ENCODE measurements at places on chromosomes 2 and 18.

GRCh38 chr2:228507870-228508269, 326.4 kb upstream of the SPHKAP start:
- no peaks in the 10 kb centered on the region for H3K4me1 ChIP-seq
- no peak for DNase-seq
- no peaks in the 10 kb centered on the region for H3K27me3 ChIP-seq
- H3K4me3 ChIP-seq = no peak overlapping the region
- no peak overlapping the region for H3K27ac ChIP-seq

- H3K27ac ChIP-seq = no peak overlapping the region
- DNase-seq = no peak
- H3K27me3 ChIP-seq = no peaks in the 10 kb centered on the region
- H3K4me1 ChIP-seq = no peaks in the 10 kb centered on the region
Measured at GRCh38 chr2:57370882-57371585, 675.6 kb upstream of the VRK2 start.

DNA sequence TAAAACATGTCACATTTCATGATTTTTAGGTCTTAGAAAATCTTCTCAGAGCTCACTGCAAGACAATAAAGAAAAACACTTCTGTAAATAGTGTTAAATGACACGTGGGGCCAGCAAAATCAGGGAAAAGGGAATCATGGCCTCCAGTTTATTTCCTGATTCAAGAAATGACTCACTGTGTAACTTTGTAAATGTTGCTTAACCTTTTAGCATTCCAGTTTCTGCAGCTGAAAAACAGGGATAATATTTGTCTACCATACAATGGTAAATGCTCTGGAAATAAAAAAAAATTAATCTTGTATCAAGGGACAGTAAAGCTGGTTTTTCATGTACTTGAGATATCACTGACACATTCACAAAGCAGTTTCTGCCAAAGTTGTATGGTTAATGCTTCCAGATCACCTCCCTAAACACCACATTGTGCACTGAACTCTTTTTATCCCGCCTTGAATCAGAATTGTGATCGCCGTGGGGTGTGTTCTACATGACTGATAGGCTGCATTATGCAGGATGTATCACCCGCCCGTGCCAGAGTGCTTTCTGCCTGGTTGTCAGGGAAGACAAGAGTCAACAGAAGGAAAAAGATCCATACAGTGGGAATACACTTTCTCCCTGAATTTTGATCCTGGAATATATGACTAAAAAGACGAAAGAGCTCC, 238.8 kb downstream of the IKZF2 start:
- H3K27ac ChIP-seq = no peak overlapping the region
- no peaks in the 10 kb centered on the region for H3K27me3 ChIP-seq
- no peak for DNase-seq
- H3K36me3 ChIP-seq = no peaks in the 10 kb centered on the region
- H3K4me1 ChIP-seq = peaks cover 7% of the 10 kb centered on the region

- peaks cover 10% of the 10 kb centered on the region for H3K4me1 ChIP-seq
- H3K4me3 ChIP-seq = peak overlapping the region; percentile 14
- H3K36me3 ChIP-seq = no peaks in the 10 kb centered on the region
- no peak overlapping the region for H3K27ac ChIP-seq
Measured at GRCh38 chr2:25664183-25664964, 9.0 kb downstream of the DTNB start.

GRCh38 chr2:69166812-69167468, 154.0 kb downstream of the ANTXR1 start:
- no peaks in the 10 kb centered on the region for H3K36me3 ChIP-seq
- H3K27me3 ChIP-seq = peaks cover 21% of the 10 kb centered on the region
- H3K4me3 ChIP-seq = no peak overlapping the region
- DNase-seq = no peak
- H3K4me1 ChIP-seq = no peaks in the 10 kb centered on the region

DNA sequence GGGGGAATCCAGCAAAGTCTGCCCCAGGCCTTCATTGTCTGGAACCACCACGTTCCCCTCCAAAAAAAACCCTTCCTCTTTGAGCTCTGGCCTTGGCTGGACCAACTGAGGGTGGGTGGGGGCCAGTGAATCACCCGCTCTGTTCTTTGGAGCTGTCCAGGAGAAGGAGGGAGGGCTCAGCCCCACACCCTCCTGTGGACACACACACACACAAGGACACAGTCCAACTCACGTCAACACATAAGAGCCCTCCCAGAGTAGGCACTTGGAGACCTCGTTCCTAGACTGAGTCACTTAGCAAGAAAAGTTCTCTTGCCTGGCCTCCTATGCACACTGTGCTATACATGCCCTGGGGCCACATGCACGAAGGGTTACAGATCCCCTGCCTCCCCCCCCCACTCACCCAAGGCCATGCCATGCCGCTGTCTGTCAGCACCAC, 1.2 kb upstream of the TNS1 start:
- H3K36me3 ChIP-seq = no peaks in the 10 kb centered on the region
- peaks cover 6% of the 10 kb centered on the region for H3K4me1 ChIP-seq
- no peak overlapping the region for H3K4me3 ChIP-seq
- no peak for DNase-seq
- no peak overlapping the region for H3K27ac ChIP-seq

DNA sequence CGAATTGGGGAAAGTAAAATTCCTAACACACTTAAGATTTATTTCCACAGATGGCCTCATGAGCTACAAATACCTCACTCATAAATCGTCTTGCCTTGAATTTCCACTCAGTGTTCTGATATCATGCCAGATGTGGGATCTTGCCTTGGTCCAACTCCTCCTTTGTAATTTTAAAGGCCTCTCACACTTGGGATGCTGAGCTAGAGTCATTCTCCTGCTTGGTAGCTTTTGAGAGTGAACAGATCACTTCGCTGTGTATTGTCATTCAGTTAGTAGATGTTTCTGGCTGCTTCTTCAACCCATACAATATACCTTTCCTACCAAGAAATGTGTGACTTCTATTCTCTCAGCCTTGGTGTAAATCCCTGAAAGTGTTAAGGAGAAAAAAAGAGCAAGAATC, 309.2 kb downstream of the NRXN1 start:
- no peak overlapping the region for H3K4me3 ChIP-seq
- no peak overlapping the region for H3K27ac ChIP-seq
- H3K4me1 ChIP-seq = no peaks in the 10 kb centered on the region

- DNase-seq = no peak
- no peak overlapping the region for H3K27ac ChIP-seq
- no peaks in the 10 kb centered on the region for H3K36me3 ChIP-seq
- peaks cover 19% of the 10 kb centered on the region for H3K27me3 ChIP-seq
Measured at GRCh38 chr2:26570083-26570430, 71.1 kb downstream of the CIB4 start.

- no peak for DNase-seq
- H3K36me3 ChIP-seq = no peaks in the 10 kb centered on the region
- no peak overlapping the region for H3K4me3 ChIP-seq
- no peaks in the 10 kb centered on the region for H3K4me1 ChIP-seq
- peaks cover 14% of the 10 kb centered on the region for H3K27me3 ChIP-seq
Measured at GRCh38 chr2:158255257-158255656, 153.6 kb downstream of the UPP2 start.

DNA sequence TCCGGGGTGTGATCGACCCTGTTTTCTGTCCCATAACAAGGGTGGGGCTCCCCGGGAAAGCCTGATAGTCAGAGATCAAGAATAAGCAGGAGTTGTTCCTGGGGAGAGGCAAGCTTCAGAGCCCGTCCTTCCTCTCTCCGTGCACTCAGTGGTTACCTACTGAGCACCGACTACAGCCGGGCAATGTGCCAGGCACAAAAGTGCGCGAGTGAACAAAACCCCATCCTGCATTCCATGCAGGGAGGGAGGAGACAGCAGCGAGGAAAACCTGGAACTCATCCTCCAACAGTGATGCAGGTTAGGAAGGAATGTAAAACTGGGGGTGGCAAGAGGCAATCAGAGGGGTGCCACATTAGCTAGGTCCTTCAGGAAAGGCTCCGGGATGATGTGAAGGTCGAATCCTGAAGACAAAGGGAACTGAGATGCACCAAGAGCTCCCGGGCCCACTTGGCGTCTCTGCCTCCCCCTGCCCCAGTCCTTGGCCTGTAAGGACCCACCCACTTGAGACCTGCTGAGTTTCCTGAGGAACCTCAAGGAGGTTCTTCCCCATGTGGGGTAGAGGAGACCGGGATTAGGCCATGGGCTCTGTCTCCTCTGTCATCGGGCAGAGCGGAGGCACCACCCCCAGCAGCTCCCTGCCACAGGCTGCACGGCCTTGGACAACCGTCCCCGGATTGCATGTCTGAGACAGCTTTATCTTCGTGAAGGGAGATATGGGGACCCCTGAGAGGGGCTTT, 198.2 kb downstream of the NDUFA10 start:
- no peak overlapping the region for H3K27ac ChIP-seq
- no peaks in the 10 kb centered on the region for H3K36me3 ChIP-seq
- no peaks in the 10 kb centered on the region for H3K4me1 ChIP-seq
- no peak overlapping the region for H3K4me3 ChIP-seq

DNA sequence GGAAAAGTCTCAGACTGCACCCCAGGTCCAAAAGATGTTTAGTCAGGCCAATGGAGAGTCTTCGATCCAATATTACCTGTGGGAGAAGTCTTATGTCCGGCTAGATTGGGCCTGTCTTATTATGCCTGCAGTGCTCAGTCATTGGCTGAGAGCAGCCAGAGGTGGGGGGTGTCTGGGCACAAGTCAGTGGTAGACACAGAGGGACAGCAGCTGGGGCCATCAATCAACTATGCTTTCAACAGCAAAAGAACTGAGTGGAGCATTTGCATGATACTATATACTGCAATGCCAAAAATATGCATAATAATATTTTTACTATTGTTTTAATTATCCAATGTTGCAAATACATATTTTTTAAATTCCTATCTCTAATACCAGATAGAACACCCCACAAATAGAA, 298.6 kb upstream of the CDH20 start:
- no peaks in the 10 kb centered on the region for H3K27me3 ChIP-seq
- no peaks in the 10 kb centered on the region for H3K36me3 ChIP-seq
- H3K4me1 ChIP-seq = no peaks in the 10 kb centered on the region
- no peak overlapping the region for H3K27ac ChIP-seq
- no peak for DNase-seq
- no peak overlapping the region for H3K4me3 ChIP-seq

GRCh38 chr18:272650-273049, 4.8 kb upstream of the THOC1 start:
- H3K27me3 ChIP-seq = peaks cover 9% of the 10 kb centered on the region
- H3K36me3 ChIP-seq = peaks cover 4% of the 10 kb centered on the region
- peaks cover 18% of the 10 kb centered on the region for H3K4me1 ChIP-seq
- no peak overlapping the region for H3K4me3 ChIP-seq

- no peak overlapping the region for H3K4me3 ChIP-seq
- no peak overlapping the region for H3K27ac ChIP-seq
- no peaks in the 10 kb centered on the region for H3K27me3 ChIP-seq
- DNase-seq = no peak
Measured at GRCh38 chr18:42192251-42193248, 237.5 kb downstream of the PIK3C3 start.

DNA sequence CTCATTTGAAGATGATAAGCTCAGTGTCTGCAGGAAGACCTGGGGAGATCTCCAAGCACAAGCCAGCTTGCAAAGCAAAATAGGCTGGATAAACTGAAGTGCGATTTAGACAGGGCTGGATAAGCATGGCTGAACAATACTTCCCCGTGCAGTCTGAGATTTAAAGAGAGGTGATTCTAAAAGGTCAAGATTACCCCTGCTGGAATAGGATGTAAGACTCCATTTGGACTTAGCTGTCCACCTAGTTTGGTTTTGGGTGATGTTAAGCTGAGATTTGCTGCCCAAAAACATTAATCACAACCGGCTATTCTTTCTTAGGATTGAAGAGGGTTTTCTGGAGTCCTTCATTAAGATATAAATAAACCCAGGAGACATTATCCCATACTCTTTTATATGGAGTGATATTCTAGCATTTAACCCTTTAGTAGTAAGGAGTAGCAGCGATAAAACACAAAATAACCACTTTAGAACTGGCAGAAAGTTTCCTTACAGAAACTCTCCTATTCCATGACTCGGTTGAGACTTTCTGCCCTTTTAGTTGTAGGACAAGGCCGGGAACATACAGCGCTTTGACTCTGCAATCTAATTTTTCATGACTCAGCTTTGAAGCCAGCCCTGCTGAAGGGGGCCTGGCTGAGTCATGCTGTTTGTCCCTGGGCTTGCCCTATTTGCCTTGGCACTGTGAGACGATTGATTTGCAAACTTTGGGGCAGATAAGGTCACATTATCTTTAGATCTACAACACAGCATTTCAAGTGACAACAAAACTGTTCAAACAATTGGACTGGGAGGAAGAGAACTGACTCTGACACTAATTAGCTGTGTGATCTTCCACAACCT, 238.2 kb downstream of the GCA start:
- DNase-seq = no peak
- H3K36me3 ChIP-seq = no peaks in the 10 kb centered on the region
- no peak overlapping the region for H3K4me3 ChIP-seq
- H3K27ac ChIP-seq = no peak overlapping the region
- no peaks in the 10 kb centered on the region for H3K4me1 ChIP-seq
- H3K27me3 ChIP-seq = no peaks in the 10 kb centered on the region

DNA sequence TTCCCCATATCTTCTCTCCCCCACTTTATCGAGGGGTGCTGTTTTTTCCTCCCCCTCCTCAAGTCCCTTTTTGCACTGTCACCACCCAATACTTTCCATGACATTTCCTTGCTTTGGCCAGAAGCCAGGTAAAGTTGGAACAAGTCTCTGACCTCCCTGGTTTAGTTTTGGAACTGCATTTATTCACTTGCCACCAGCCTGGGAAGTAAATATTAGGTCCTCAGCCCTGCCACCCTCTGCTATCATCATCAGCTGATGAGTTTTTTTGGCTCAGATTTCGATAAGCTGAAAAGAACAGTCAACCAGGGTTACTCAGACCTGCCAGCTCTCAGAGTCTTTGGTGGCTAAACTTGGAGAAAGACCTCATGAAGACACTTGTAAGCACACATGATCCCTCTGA, 47.0 kb downstream of the DHRS9 start:
- no peak overlapping the region for H3K4me3 ChIP-seq
- H3K4me1 ChIP-seq = no peaks in the 10 kb centered on the region
- H3K27me3 ChIP-seq = peaks cover 9% of the 10 kb centered on the region
- H3K27ac ChIP-seq = no peak overlapping the region
- no peaks in the 10 kb centered on the region for H3K36me3 ChIP-seq

DNA sequence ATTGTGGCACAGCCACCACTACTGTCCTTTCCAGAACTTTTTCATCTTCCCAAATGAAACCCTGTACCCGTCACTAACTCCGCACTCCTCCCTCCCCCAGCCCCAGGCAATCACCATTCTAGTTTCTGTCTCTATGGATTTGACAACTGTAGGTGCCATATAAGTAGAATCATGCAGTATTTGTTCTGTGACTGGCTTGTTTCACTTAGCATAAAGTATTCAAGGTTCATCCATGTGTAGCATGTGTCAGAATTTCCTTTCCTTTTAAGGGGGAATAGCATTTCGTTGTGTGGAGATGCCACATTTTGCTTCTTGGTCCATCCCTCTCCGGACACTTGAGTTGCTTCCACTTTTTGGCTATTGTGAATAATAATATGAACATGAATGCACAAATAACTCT, 842 bp upstream of the CKAP2L start:
- peak; percentile 64 for DNase-seq
- H3K36me3 ChIP-seq = peaks cover 22% of the 10 kb centered on the region
- H3K4me3 ChIP-seq = peak overlapping the region; percentile 92
- peaks cover 45% of the 10 kb centered on the region for H3K4me1 ChIP-seq
- peak overlapping the region; percentile 25 for H3K27ac ChIP-seq

GRCh38 chr18:31553800-31554199, 37.9 kb upstream of the TTR start:
- H3K36me3 ChIP-seq = no peaks in the 10 kb centered on the region
- DNase-seq = no peak
- H3K4me1 ChIP-seq = no peaks in the 10 kb centered on the region
- no peak overlapping the region for H3K27ac ChIP-seq
- no peak overlapping the region for H3K4me3 ChIP-seq

All from activated CD4-positive, alpha-beta T cell treated with anti-CD3 and anti-CD28 coated beads, Interleukin-2, amount 10 ng/mL, durations not matched to agents 24 days and 14 days (primary cell).